Stimulated activated CD4-positive, alpha-beta T cell treated with anti-CD3 and anti-CD28 coated beads, Interleukin-15, amount 100 ng/mL, for 24 hours (primary cell): ENCODE measurements at places on chromosomes 3 and 15.

DNA sequence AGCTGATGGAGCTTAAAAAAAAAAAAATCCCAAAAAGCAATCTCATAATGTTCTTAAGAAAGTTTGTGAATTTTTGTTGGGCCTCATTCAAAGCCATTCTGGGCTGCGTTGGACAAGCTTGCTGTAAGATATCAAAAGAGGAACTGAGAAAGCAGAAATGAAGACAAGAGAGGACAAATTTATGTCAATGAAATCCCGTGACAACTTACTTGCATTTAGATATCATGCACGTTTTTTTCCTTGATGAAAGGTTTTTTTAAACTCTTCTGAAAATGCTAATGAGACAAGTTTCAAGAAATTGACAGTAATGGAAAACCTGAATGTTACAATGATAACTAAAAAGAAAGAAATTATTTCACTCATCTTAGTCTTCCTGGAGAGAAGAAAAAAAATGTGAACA lies 662.9 kb downstream of the SQOR start:
- DNase-seq, result no peak

- DNase-seq, result no peak
Observed at GRCh38 chr3:194269610-194270145, 81.5 kb downstream of the CPN2 start.

DNA sequence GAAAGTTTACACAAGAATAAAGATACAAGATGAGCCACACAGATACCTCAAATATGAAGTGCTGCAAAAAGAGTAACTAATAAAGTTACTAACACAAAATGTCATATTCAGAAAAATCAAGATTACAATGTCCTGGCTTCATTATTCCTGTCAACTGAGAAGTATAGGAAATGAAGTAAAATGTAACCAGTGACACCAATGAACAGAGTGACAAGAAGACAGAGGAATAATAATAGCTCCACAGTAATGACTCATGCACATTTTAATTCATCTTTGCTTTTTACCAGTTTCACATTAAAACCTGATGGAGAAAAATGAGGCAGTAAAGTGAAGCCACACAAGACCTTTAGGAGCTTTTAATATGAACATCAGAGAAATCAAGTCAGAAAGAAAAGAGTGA lies 214.1 kb downstream of the ZBBX start:
- no peak for DNase-seq

DNA sequence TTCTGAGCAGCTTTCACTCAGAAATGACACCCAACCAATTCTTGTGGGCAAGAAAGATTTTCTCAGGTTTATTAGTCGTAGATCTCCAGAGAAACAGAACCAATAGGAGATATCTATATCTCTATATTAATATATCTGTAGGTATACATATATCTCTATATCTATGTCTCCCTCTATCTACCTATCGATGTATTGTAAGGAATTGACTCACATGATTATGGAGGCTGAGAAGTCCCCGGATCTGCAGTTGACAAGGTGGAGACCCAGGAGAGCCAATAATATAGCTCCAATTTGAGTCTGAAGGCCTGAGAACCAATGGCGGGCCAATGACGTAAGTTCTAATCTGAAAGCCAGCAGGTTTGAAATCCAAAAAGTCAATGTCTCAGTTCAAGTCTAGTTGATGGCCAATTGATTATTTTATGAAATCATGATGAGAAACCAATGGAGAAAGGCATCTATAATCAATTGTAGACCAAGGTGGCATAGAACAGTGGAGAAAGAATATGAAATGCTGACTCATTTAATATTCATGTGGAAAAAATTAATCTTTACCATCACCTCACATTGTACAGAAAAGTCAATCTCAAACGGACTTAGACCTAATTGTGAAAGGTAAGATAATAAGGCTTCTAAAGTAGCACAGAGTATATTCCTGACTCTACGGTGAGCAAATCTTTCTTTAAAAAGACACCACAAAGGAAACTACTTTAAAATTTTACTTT lies 65.6 kb upstream of the CHRNA7 start:
- DNase-seq, result no peak

- DNase-seq, result no peak
Observed at GRCh38 chr3:78872195-78872594, 895.6 kb downstream of the ROBO1 start.

DNA sequence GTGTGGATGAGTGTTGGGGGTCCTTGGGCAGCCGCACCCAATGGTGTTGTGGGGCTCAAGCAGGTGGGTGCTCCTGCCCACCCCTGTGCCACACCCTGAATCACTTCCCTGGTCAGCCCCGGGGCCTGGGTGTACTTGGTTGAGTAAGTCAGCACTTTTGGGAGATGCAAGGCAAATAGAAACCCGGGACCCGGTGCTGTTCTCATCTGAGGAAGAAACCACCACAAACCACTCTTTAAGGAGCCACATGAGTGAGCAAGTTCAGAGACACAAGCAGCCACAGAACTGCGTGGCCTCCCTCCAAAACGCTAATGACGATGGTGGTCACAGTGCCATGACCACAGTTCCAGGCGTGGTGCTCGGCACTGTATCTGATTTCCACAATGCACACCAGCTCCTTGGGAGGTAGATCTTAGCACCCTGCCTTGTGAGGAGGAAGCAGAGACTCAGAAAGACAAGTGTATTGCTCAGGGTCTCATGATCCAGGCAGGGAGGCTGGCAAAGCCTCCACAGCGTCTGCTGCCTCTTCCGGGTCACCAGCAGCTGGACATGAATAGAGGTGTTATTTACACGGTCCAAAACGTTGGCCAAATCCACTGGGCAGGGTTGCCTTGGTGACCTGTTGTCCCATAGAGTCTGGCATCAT lies 118.2 kb upstream of the ALDH1A3 start:
- DNase-seq, result no peak

DNA sequence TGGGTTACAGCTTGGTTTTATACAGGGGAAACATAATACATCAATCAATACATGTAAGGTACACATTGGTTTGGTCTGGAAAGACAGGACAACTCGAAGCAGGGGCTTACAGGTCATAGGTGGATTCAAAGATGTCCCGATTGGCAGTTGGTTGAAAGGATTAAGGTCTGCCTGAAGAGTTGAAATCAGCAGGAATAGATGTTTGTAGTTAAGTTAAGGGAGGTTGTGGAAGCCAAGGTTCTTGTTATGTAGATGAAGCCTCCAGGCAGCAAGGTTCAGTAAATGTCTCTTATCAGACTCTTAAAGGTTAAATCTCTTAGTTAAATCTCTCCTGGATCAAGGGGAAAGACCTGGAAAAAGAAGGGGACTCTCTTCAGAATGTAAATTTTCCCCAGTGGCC lies 58.4 kb upstream of the MINAR1 start:
- no peak for DNase-seq

DNA sequence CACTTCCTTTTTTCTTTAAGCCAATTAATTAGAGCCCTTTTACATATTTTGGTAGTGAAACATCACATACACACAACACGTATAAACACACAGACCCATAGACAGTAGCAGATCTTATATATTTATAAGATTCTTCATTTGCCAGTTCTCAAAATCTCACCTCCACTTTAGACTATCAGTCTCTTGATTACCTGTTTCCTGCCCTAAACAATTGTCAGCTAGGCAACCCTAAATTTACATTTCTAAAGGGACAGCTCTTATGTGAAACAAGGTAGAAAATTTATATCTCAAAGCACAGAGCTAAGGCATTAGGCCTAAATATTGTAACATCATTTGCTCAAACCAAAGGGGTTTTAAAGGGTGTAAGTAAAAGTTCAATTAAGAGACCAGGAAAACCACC lies 28.9 kb downstream of the SETMAR start:
- DNase-seq, result no peak

DNA sequence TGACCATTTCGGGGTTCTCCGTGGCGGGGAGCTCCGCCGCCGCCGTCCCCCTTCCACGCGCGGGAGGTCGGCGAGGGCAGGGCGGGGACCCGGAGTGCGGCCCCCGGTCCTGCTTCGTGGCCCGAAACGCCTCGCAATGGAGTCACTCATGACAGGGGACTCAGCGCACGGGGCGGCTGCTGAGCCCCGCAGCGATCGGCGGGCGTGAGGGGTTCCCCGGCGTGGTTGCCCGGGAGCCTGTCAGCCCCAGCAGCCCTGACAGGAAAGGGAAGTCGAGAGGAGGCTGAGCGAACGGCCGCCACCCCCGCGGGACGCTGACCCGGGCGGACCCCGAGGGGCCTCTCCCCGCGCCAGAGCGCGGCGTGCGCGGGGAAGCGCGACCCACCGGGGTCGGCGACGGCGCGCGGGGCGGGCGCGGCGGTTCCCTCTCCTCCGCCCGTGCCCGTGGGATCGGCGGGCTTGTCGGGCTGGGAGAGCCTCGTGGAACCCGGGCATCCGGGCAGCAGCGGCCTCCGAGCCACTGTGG lies 564 bp upstream of the PIGZ start:
- DNase-seq, result peak; percentile 69

- no peak for DNase-seq
Observed at GRCh38 chr15:40716165-40716564, 21.2 kb downstream of the RAD51 start.
